Esophagus muscularis mucosa (tissue), 4 donors: ENCODE measurements at places on chromosomes 7 and 10. TPM values are rescaled to one million over a fixed set of nuclear protein-coding genes. Genes with fewer than 3 reads are reported as not detected.

MBL2 gene
- not detected for total RNA-seq

TBC1D12 gene
- total RNA-seq = 17.9 TPM

OPN1SW gene
- total RNA-seq = not detected

TNRC18 gene
- 101 TPM for total RNA-seq

CLEC2L gene
- total RNA-seq = not detected

PTPRN2 gene
- total RNA-seq = 3.0 TPM

ZMIZ1 gene
- 75.6 TPM for total RNA-seq
